Activated effector memory CD4-positive, alpha-beta T cell treated with Interleukin-2 at 50 U/mL for 16 hours (primary cell): ENCODE measurements at places on chromosomes 12 and 14.

- no peak for DNase-seq
These were observed 24.9 kb downstream of the NAV3 start for GRCh38 chr12:77855548-77855947.

DNA sequence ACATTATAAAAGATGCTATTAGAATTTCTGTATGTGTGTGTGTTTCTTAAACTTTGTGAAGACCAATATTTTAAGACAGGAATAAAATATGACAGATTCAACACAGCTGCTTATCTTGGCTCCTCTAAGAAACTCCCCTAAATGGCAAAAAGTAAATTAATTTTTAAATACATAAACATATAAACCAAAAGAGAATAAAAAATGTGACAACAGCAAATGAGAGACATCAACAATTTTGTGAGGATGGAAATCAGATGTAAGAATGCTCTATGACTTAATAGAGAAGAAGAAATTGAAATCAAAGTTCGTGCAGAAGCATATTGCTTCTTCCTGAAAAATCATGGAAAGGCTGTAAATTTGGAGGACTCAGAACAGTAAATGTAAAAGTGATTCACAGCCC lies 1083.8 kb downstream of the FLRT2 start:
- DNase-seq = no peak

DNA sequence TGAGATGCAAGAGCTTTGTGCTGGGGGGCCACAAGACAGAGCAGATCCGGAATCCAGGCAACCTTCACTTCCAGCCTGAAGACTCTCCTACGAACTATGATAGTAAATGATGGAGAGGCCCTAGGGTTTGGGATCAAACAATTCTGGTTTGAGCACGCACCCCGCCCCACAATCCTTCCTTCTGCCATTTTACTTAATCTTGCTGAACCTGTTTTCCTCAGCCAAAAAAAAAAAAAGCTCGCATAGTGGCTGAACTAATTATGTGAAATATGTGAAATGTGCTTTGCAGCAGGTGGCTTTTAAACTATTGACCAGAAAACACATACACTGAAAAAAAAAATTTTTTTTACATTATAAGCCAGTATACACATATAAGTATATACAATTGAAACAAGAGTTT lies 667 bp upstream of the ITFG2 start:
- no peak for DNase-seq

DNA sequence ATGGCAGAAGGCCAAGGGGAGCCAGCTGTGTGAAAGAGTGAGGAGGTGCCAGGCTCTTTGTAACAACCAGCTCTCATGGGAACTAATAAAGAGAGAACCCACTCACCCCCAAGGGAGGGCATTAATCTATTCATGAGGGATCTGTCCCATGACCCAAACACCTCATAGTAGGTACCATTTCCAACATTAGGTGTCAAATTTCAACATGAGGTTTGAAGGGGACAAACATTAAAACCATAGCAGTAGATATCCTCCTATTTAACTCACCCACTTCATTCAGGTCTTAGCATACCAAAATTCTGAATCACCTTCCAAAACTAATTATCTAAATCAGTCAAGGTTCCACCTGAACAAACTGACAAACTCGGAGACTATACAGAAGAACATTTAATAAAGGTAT lies 75.3 kb downstream of the PPFIA2 start:
- DNase-seq = no peak

GRCh38 chr14:102575160-102575845 lies 17.1 kb upstream of the RCOR1 start:
- no peak for DNase-seq

- no peak for DNase-seq
These were observed 101.4 kb upstream of the BBS10 start for GRCh38 chr12:76449583-76449982.

DNA sequence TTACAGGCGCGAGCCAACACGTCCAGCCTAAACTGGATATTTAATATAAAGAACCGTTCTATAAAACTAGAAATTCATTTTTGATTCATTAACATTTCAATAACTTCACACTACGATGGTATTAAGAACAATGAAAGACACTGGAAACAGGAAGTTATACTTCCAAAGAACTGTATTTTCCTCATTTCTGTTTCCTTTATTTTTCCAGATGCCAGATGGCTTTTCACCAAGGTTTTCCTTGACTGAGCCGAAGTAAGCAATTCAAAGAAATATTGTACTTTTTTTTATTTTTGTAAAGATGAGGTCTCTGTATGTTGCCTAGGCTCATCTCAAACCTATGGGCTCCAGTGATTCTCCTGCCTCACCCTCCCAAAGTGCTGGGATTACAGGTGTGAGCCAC lies 28.2 kb downstream of the EEA1 start:
- DNase-seq = no peak

- DNase-seq = no peak
These were observed 278.1 kb upstream of the SOX5 start for GRCh38 chr12:24227551-24227950.

DNA sequence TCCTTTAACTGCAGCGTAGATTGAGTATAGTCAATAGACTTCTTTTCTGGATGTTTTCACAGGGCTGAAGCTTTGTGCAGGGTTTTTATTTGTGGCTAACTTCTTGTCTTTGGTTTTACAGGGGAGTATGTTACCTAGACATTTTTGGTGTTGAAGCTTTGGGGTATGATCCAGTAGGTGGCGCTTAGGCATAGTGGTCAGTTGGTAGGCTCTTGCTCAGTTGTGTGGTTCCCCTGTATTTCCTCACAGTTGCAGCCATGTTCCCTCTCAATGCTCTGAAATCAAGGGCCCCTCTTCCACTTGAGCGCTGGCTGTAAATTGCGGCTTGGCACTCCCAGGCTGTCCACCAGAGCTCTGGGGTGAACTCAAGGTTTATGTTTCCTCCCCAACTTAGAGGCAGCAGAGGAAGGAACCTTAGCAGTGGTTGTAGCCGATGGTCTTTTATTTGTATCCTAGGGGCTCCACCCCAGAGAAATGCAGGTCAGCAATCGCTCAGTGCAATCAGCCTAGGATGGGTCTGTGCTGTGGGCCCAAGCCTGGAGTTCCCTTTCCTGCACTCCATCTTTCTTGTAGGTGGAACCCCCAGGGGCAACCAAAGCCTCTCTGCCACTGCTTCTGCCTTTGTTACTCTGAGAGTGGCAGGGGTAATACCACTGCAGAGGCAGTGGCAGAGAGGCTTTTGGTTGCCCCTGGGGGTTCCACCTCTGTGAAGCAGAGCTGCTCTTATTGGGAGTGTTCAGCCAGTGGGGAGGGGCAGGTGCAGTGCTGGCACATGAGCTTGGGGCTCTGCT lies 55.1 kb downstream of the CMAS start:
- DNase-seq = no peak

DNA sequence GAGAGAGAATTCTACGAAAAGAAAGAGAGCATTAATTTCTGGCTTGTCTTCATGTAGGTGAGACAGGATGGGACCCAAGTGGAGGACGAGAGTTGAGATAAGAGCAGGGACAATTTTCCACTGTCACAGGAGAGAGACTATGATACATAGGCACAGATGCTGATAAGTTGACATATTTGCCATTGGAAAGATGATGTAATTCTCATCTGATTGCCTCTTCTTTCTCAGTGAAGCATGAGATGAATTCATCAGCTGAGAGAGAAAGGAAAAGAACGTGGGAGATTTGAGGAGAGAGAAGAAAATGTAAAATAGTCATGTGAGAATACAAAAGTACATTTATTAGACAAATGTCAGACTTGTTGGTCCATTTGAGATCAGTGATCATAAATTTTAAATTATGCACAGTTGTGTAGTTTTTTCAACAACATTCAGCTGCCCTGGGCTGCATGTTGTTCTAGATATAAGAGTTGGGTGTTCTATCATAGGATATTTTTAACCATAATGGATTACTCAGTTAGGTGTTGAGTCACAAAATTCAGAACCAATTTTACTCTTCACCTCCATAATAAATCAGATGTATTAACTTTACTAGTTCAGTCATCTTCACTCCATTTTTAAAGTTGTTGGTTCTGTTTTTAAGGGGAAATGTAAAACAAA lies 222.9 kb downstream of the DPY19L2 start:
- DNase-seq = no peak

- no peak for DNase-seq
These were observed 48.9 kb downstream of the C14orf132 start for GRCh38 chr14:96088074-96088473.

GRCh38 chr14:45377166-45377565 lies 124.2 kb upstream of the MIS18BP1 start:
- DNase-seq = no peak

DNA sequence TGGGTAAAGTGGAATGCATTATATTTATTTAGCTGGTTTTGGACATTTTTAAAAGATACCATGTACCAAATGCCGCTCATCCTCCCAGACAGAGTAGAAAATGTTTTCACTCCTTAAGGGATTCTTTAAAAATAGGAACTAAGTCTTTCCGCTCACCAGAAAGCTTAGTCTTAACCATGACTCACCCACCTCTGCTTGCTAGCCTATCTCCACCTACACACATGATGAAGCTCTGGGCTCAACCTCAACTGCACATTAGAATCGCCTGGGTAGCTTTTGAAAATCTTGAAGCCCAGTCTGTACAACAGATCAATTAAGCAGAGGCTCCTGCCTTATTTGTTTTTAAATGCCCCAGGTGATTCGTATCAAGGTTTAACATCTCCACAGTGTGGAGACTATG lies 260.5 kb downstream of the NEDD1 start:
- no peak for DNase-seq

- DNase-seq = no peak
These were observed 18.9 kb downstream of the FAR2 start for GRCh38 chr12:29167988-29168387.

DNA sequence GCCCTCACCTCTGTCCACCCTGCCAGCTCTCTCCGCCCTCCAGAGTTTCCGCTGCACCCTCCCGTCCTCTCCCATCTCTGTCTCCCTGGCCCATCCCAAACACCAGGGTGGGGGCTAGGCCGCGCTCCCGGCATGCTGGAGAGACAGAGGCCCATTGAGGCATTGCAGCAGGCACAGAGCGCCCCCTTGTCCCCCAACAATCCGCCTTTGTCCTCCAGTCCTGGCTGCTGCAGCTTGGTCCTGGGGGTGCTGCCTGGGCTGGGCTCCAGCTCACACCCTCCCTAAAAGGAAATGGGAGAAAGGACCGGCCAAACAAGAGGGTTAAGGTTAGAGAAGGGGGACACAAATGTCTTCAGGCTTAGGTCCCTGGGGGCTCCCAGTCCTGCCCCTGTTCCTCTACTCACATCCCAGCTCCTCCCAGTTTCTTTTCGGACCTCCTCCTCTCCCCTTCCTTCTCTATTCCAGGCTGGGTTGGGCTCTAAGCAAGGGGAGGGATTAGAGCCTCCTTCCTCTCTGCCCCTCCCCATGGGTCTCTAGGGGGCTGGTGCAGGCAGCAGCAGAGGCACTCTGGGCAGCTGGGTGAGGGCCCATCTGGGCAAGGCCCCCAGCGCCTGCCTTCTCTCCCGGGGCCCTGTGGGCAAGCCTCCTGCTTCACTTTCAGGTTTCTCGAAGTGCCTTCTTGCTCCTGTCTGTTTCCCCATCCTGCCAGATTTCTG lies at the start of gene CMTM5:
TSS of gene CMTM5 (plus strand) at position 565 of the 716 bp plus-strand sequence. CDS start 206 bp downstream, outside the sequence.
- DNase-seq = no peak

DNA sequence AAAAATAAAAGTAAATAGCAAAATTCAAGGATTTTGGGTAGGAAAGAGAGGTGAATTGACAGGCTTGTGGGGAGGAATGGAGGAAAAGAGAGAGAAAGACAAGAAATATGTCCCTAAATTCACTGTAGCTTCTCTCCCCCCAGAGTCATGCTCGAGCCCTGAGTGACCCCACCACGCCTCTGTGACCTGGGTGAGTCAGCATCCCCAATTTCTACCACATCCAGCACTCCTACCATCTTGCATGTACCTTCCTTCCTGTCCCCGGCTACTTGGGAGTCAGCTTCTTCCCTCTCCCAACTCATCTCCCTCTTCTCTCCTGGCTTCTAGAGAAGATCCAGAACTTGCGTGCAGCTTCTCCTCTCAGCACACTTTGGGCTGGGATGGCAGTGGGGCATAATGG lies 9.8 kb downstream of the ZNF219 start:
- DNase-seq = no peak

DNA sequence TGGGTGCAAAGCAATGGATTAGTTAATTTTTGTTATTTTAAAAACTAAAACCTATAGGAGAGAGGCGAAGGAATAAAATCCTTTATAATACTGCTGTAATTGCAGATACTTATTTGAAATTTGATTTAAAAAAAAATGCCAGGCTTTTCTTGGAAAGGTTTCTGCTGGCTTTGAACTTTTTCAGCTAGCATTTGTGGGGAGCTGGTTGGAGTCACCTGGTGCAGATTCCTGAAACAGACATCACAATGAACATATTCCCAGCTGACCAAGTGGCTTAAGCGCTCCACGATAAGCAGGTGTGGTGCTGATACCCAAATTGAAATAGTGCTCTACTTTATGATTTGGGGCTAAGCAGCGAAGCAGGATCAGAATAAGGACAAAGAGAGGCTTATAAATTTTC lies 42.9 kb downstream of the DACT1 start:
- DNase-seq = no peak

DNA sequence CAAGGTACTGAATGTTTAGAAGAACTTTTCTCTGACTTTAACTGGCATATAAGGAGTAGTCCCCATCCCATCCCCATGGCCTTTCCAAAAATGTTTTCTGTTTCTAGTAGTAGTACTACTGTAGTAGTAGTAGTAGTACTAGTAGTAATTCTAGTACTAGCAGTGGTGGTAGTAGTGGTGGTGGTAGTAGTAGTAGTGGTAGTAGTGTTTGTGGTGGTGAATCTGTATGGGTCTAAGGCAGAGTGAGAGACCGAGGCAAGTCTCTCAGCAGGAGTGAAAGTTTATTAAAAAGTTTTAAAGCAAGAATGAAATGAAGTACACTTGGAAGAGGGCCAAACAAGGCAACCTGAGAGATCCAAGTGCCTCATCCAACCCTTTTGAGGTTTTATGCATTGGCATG lies 58.6 kb downstream of the FOXN4 start:
- DNase-seq = no peak

DNA sequence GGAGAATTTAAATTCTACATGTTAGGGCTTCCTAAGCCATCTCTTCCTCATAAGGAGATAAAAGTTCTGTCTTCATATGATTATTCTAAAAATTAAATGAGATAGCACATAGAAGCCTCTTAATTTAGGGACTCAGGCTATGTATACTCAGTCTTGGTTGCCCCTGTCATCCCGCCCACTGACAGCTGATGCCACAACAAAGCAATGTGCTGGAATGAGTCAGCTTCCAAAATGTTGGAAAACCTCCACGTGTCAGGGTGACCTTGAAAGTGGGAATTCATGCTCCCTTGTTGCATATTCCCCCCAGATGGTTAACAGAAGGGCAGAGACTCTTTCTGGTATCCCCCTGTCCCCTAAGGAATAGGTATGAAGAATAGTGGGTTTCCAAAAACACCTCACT lies 238.0 kb upstream of the DDHD1 start:
- no peak for DNase-seq

DNA sequence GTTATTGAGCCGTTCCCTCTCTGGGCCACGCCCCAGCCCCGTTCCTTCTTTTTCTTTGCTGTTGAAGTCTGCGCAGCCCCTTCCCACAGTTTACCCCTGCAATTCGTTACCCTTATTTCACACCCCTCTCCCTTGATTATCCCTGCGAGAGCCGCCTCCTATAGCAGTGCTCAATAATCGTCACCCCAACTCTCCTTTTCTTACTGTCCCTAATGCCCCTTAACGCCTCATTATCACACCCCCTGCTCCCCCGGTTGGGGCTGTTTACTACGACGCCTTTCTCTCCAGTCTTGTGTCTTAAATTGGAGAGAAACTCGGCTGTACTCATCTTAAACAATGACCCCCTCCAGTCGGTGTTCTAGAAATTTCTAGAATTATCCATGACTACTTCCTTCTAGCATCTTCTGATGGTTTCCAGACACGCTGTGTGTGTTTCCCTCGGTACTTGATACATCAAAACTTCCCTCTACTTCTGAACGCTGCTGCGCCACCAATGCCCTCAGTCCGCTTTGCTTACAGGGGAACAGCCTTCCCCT lies 713 bp upstream of the FBXL14 start:
- DNase-seq = no peak
